ENCODE measurements at places on chromosomes 4 and X.

GRCh38 chrX:132181364-132181763 lies 37.9 kb downstream of the RAP2C start:
- no peak for DNase-seq

- DNase-seq, result no peak
Observed at GRCh38 chr4:174084542-174084941, 198.9 kb downstream of the FBXO8 start.

GRCh38 chrX:34144246-34144645 lies 12.1 kb upstream of the FAM47A start:
- DNase-seq, result no peak

DNA sequence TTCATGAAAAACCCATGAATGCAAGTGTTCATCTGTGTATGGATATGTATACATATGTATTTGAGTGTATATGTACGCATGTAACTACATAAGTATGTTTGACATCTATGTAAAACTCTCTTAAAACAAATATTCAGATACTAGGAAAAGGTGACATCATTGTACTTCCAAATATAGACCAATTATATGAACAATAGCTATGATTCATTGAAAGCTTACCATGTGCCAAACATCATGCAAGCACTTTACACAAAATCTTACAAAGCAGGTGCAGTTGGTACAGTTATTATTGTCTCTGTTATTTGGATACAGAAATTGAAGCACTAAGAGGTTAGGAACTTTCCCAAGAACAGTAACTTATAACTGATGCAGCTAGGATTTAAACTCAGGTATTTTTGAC lies 21.4 kb downstream of the MAGEB17 start:
- no peak for DNase-seq

DNA sequence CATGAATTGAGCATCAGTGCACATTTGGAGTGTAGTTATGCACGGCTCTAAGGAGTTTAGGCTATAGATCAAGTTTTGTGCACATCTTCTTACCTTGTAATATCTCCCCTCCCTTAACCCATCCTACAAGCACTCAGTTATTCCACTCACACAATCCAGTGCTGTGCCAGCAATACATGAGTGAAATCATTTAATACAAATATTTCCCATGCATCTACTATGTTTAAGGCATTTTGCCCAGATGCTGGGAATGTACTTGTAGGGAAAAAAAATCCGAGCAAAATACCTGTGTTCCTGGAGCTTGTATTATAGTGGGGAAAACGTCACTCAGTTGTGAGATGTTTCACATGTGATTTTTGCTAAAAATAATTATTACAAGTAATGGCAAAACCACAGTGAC lies 191.6 kb upstream of the LDB2 start:
- no peak for DNase-seq

DNA sequence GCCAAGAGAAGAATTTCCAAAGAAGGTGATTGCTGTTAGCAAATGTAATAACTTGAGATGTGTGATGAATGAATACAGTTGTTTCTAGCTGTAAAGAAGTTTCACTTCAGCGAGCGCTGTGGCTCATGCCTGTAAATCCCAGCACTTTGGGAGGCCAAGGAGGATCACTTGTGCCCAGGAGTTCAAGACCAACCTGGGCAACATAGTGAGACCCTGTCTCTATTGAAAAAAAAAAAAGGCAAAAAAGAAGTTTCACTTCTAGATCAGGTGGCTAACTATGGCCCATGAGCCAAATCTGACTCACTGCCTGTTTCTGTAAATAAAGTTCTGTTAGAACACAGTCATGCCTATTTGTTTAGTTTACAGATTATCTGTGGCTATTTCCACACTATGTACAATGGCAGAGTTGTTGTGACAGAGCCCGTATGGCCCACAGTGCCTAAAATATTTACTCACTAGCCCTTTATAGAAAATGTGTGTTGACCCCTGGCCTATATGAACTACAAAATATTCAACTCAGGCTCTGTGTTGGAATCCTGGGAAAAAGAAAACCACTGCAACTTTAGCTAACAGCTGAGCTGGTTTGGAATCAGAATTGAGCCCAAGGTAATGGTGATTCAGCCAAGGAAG lies 54.1 kb upstream of the PRPS1 start:
- no peak for DNase-seq

DNA sequence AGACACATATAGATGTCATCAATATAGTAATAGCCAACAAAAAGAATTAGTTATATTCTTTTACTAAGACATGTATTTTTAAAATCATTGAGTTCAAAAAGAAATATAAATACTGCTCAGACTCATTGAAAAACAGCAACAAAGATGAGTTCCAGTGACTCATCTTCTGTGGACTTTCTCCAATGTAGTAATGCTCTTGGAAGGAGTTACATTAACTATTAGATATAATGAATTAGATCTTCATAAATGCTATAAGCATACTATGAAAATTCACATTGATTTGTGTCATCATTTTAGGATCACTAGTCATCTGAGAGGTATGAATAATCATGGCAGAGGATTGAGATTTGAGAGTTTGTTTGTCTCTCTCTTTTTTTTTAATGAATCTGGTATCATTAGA lies 547.8 kb upstream of the PCDH7 start:
- DNase-seq, result no peak

DNA sequence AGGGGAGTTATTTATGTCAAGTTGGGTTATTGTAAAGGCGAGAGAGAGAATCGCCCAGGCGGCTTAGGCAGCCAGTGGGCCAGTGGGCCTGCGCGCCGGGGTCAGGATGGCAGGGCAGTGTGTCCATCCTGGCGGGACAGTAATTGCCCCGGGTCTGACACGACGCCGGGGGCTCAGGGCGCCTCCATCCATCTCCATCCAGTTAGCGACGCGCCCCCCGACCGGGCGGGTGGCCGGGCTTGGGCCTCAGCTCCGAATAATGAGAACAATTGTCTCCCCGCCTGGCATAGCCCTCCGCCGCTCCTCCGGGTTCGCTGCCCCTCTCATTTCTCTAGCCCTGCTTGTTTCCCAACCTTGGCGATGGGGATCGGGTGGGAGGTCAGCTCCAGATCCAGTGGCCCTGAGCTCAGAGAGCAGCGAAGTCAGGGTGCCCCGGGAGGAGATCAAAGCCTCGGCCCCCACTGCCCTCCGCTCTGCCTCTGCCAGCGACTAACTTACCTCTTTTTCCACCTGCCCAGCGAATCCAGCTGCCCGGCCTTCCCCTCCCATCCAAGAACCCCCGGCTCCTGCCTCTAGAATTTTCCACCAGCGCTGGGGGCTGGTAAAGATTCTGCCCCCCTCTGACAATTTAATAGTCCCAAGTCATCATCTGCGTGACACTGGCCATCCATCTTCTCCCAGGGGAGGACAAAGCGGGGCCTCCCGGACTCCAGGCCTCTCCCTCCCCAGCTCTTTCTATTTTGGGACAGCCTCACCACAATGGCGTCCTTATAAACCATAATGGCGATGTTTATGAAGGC lies 56.9 kb upstream of the TMEM33 start:
- no peak for DNase-seq

DNA sequence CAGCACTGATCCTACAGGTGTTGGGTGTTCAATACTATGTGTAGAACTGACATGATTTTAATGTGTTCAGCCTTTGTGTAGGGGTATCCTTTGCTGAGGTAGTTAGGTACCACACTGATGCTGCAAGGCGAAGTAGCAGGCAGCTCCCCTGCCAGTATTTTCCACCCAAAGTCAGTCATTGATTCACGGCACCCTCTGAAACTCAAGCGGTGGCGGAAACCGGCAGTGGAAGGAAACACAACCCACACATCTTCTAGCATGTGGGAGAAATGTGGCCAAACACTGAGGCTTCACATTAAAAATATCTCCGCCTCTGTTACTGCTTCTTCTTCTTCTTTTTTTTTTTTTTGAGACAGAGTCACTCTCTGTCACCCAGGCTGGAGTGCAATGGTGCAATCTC lies 126.3 kb downstream of the AASDH start:
- DNase-seq, result peak; percentile 56

- no peak for DNase-seq
Observed at GRCh38 chr4:130146773-130147172, 1050.8 kb downstream of the C4orf33 start.

DNA sequence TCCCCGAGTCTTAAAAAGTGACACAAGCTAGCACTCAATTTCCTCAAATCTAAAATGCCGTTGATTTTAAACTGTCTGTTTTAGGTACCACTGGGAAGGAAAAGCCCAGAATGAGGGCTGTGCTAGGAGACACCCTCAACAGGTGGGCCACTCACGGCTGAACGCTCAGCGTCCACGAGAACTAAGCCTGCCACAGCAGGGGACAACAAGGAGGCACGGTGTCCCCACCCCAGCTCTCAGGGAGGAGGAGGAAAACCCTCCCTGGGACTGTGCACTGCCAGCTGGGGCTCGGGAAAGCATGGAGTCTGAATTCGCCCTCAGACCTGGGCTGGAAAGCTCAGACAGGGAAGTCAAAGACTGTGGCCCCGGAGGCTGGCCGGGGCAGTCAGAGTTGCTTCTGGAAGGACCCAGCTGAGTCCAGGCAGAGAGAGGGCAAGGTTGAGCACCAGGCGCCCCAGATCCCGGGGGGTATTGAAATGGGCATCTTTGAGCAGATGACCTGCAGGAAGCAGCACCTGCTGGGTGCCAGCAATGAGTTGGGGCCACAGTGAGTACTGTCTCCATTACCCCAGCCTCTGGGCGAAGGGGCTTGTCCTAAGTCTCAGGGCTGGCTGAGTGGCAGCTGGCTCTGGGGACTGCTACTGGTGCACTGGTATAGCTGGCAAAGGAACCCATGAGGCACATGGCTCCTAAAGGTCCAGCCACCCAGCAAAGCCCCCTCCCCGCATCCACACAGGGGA lies 769 bp upstream of the CPZ start:
- no peak for DNase-seq

DNA sequence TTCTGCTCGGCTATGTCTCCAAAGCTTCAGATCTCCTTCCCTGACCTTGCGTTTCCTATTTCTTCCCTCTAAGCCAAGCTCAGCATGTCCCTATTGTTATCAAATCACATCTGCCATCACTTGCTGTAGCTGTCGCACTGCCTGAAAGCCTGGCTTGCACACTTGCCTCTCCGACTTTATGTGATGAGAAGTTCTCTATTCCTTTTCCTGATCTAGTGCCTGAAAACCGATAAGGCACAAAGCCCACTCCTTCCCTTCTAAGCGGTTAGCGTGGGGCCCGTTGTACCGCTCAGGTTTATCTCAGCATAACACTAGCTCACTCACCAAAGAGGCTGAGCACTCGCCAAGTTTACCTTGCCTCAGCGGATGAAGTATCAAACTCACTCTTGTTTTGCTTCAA lies 816 bp downstream of the NMU start:
- no peak for DNase-seq

GRCh38 chr4:1898681-1899080 lies 27.5 kb downstream of the NSD2 start:
- DNase-seq, result no peak

GRCh38 chrX:114985967-114986592 lies 31.3 kb downstream of the IL13RA2 start:
- no peak for DNase-seq

GRCh38 chr4:53195815-53196661 lies 169.8 kb downstream of the SCFD2 start:
- DNase-seq, result no peak

GRCh38 chr4:43619219-43619618 lies 726.7 kb downstream of the GRXCR1 start:
- DNase-seq, result no peak

- DNase-seq, result no peak
Observed at GRCh38 chr4:67892905-67893304, 9.1 kb upstream of the TMPRSS11D start.

DNA sequence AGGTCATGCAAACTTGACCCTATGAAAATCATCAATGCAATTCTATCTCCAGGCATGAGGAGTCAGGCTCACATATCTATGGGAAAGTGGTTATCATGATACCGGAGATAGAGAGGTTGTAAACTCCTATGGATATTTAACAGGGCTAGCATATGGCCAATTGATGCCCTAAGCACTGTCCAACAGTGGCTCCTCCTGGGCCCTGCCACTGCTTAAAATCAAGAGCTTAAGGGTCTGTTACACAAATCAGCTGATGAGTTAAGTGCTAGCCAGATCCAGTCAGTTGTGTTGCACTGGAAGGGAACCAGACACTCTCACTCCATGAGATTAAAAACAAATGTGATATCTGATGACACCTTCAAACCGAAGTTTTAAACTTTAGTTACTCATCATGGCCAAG lies 337.6 kb downstream of the STIM2 start:
- DNase-seq, result no peak

Data from activated CD4-positive, alpha-beta T cell treated with anti-CD3 and anti-CD28 coated beads, Interleukin-2, amount 50 U/mL, for 24 hours (primary cell).